ENCODE measurements at places on chromosomes 11 and 22. TPM values are rescaled to one million over a fixed set of nuclear protein-coding genes. Genes with fewer than 3 reads are reported as not detected.
A peak's percentile ranks its signal among the peaks of the same experiment; 100 is the strongest.

DNA sequence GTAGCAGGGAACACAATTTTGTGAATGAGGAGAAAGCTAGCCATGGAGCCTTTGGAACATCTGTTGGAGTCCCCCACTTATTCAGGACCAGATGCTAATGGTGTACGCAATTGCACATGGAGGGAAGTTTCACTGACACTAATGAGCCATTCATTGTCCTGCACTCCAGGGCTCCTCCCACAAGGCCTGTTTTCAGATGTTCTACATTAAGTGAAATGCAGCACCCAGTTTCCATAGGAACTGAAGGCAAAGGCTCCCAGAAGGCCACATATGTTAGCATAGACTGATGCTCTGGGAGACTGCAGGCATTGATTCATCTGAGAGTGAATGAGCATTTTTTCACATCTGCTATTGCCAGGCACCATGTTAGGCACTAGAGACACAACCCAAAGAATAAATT lies 399.5 kb downstream of the ETS1 start:
- DNase-seq: no peak

GRCh38 chr11:67270256-67271204 lies 4.3 kb downstream of the GRK2 start:
- no peak for DNase-seq

GRCh38 chr11:8709002-8709672 lies 26.5 kb downstream of the RPL27A start:
- no peak for DNase-seq

DNA sequence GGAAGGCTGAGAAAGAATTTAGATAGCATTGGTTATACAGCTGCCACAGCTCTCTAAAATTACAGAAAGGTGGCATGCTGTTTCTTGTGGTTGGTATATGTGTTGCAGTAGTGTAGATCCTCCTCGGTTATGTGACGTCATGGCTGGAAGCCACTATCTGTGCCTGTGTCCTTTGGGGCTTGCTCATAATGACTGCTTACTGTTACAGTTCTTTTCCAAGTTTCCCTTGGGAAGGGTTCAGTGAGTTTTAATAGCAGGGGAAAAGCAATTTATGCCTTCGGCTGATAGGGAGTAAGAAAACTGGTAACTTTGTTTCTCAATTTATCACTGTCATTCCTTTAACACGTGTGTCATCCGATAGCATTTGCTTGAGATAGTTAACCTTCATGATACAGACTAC lies 47.2 kb downstream of the POLD3 start:
- DNase-seq: no peak

DNA sequence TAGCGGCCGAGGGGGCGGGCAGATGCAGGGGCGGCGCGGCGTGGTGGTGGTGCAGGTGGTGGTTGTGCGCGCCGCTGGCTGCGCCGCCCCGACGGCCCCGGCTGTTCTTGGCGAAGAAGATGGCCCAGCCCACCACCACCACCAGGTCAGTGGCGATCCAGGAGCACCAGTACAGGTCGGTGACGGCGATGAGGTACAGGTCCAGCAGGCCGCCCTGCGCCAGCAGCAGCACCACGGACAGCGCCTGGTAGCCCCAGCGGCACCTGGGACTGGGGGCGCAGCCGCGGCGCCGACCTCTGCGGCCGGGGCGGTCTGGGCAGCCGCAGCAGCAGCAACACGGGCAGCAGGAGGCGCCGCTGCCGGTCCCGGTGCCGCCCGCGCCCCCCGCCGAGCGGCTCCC lies 879 bp downstream of the TMEM121B start:
- no peak for DNase-seq

DNA sequence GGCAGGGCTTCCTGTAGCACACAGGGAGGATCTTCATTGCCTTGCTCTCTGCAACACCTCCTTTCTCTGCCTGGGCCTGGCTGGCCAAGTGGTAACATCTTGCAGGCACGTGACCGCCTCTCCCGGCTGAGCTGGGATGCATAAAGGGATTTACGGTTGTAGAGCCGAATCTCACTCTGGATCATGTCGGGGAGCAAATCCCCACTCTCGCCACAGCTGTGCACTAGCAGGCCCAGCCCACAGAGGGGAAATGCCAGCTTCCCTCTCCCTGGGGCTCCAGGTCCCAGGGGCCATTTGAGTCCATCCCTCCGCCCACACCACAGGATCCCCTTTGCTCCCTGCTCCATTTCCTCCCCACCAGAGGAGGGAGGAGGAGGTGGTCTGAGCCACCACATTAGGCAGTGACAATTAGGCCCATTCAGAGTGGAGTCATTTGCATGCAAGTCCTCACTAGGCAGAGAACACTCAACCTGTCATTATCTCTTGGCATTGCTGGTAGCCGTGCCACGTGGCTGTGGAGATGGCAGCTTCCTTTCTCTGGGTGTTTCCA lies 196.7 kb downstream of the DSCAML1 start:
- no peak for DNase-seq

DNA sequence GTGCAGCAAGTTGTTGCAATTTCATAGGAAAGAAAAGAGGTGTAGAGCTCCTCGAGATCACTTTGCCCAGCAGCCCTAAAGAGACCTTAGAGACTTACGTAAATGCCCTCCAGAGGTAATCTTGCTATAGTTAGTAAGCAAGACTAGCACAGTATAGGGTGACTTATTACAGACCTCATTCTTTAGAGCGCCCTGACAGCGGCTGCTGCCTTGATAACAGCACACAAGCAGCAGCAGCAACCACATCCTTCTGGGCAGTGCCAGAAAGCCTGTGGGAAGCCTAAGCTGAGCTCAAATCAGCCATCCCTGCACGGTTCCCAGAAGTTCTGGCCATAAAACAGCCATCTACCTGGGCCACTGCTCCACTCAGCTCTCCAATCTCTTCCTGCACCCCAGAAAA lies 22.6 kb upstream of the OR56B1 start:
- DNase-seq: no peak

- DNase-seq: no peak
Measured at GRCh38 chr11:22331771-22332170, 6.4 kb upstream of the SLC17A6 start.

GRCh38 chr22:29158546-29158945 lies 47.1 kb upstream of the EMID1 start:
- DNase-seq: no peak

- DNase-seq: no peak
Measured at GRCh38 chr11:47961383-47961782, 19.0 kb upstream of the PTPRJ start.

GRCh38 chr11:83061883-83062282 lies 9.8 kb downstream of the RAB30 start:
- DNase-seq: no peak

- no peak for DNase-seq
Measured at GRCh38 chr22:18063306-18063705, 14.5 kb upstream of the PEX26 start.

DNA sequence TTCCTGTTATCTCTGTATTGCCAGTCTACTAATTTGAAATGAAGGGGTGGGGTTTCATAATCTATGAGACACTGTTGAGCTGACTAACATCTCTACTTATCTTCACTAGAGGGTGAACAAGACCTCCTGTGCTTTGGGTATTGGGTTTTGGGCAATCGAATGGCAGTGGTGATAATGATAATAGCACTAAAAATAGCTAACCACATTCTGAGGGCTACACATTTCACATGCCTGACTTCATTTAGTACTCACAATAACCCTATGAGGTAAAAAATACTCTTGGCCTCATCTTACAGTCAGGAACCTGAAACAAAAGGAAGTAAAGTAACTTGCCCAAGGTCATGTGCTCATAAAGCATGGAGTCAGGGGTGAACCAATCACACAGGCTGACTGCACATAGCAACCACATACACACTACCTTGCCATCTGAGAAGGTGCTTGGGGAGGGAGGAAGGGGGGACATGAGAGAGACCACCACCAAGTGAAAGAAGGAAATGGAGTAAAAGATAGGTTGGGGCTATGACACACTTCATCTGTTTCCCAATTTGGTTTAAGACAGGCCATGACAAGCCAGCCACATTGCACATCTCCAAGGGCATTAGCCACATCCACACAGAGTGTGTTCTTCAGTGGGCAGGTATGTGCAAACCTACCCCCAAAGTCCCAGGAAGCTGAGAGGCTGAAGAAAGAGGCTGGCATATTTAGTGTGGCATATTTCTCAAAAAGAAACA lies 387.6 kb upstream of the DDI1 start:
- DNase-seq: no peak

DNA sequence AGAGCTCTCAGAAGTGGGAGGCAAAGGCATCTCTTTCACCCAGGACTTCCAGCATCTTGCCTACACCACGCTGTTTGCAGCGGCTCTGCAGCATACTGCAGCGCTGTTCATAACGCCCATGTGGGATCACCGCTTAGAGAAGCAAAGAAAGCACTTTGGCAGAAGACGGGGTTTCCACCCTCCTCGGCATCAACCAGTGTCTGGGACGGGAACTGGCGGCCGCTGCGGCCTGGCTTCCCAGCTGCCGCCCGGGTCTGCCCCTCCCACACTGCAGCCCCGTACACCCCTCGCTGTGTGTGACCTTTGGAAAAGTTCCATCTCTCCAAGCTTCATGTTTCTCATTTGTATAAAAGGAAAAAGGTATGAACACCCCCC lies 545 bp upstream of the TIRAP start:
- DNase-seq: no peak

DNA sequence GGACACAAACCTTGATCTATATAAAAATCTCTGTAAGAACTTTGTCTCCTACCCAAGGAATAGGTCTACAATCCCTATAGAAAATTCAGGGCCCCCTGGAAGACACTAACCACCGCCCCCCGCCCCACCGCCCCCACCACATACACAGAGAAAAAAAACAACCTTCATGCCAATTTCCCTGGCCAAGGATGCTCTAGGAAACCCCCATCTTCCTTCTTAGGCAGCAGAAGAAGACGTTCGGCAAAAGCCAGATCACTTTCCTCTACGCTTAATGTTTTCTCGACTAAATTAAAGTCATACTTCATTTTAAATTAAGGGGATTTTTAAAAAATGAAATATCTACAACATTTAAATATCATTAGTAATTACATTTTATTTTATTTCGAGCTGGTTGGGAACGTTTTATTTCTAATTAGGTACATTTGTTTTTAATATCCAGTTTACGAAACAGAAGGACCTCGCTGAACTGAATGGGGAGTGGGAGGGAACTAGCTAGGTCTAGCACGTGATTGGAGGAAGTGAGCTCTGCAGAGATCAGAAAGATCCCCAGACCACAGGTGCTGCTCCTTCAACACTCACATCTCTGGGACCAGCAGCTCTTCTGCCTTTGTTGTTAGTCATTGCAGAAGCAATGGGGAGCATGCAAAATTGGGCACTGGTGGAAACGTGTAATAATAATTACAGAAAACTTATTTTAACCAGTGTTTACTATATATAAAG lies 472.3 kb downstream of the MN1 start:
- peak; percentile 9 for DNase-seq

DNA sequence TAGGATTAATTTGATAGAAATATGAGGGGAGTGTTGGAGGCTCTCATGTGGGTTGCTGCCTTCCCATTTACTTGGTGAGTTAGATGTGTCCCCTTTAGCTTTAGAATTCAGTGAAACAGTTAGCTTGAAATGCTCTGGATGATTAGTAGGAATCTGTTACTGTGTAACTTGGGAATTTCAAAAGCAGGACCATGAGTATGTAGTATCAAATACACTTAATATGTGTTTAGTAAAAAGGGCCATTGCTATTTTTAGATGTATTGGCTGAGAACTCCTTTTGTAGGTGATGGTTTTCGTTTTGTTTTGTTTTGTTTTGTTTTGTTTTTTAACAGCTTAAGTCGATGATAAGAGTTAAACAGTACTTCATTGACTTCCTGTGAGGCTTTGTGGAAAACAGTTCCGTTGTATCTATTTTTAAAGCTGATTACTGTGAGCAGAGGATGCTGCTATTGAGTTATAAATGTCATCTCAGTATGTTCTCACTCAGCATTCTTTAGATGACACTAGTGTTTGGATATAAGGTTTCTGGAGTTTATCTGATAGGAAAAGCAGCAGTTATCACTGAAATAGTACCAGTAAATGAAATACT lies 53.5 kb downstream of the MCAM start:
- no peak for DNase-seq

DNA sequence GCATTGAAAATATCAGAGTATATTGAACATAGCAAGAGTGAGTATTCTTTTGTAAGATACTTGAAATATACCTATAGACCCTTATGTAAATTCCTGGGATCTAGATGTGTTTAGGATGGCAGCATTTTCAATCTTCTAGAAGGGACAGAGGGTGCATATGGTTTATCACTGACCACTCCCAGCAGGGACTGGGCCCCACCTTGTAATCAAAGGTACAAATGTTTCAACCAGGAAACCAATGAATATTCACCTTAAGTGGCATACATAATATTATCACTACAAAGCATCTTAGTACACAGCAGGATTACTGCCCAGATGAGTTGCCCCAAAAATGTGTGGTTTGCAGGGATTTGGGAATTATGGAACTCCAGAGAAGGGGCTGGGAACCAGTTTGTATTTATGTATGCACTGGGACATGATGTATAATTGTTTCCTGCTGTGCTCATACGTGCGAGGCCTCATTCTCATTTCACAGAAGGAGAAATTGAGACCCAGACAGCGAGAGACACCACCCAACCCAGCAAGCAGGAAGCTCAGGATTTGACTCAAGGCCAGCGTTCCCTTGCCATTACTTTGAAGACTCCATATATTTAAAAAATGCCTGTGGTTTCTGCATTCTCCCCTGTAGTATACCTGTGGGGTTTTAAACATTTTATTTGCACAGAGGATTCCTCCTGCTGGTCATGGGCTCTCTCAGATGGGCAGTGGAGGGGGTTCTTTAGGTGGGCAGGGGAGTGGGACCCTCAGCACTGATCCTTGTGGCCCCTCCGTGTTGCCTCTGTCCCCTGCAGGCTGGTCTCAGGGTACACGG lies 5.2 kb downstream of the APOL4 start:
- peak; percentile 67 for DNase-seq

ZNF214 gene
- 3.9 TPM for total RNA-seq

LRRN4CL gene
- 45.2 TPM for total RNA-seq

TRIM49 gene
- total RNA-seq: not detected

OR4A16 gene
- total RNA-seq: not detected

ZNRF3 gene
- 7.9 TPM for total RNA-seq

DNAJB13 gene
- not detected for total RNA-seq

SMTN gene
- 199 TPM for total RNA-seq

SLC7A4 gene
- total RNA-seq: 0.98 TPM

ATG13 gene
- total RNA-seq: 39.0 TPM

BACE1-AS gene
- total RNA-seq: 10.6 TPM

GGT5 gene
- 61.4 TPM for total RNA-seq

CD6 gene
- total RNA-seq: 3.9 TPM

PPP2R1B gene
- 35.6 TPM for total RNA-seq

PTPRCAP gene
- 18.2 TPM for total RNA-seq
